Activated T-helper 1 cell treated with anti-CD3 and anti-CD28 coated beads, Interleukin-2, amount 50 U/mL, for 16 hours (primary cell): ENCODE measurements at places on chromosomes 2 and 18.

DNA sequence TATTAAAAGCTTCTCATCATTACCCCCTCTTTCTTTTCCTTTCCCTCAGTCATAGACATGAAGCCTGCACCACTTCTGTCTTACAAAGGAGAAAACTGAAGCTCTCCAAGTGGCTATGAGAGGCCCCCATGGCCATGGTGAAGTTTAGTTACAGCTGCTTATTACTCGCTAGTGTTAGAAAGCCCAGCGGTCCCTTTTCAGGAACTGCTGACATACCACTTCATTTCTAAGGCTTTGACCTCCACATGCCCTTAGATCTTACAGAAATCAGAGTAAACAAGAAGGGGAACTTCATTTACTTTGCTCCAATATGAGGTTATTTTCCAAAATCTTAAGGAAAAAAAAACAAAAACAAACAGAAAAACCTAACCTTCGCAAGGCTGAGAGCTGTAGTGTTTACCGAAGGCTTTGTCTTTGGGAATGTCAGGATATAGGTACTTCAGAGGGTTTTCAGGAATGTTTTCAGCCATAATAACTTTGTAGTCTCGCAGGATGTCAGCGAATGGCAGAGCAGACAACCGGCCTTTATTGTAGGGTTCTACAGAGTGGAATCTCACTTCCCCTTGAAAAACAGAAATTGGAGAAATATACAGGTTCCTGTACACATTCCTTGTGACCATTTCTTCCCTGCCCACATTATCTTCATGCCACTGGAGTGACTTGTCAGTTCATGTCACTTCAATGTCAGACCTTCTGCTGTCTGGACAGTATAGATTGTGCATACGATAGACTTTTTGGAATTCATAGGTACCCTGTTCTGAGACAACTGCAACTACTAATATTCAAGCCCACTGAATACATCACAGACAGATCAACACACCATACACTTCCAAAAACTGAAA lies 18.8 kb upstream of the STAT1 start:
- no peak for DNase-seq

DNA sequence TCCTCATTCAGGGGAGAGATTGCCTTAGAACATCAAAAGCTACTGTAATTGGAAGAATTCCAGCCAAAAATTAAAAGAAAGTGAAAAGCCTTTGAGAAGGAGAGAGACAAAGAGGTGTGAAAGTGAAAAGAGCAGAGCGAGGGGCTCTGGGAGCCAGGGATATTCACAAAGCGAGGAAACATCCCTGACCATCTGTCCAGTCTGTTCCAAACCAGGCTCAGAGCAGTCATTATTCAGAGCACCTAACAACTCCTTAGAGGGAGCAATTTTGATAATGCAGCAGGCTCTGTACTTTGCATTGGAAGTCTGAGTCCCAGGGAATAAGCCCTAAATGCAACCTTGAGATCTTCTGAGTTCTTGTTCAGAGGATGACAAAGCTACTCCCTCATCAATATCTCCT lies 119.1 kb upstream of the LYPD1 start:
- no peak for DNase-seq

DNA sequence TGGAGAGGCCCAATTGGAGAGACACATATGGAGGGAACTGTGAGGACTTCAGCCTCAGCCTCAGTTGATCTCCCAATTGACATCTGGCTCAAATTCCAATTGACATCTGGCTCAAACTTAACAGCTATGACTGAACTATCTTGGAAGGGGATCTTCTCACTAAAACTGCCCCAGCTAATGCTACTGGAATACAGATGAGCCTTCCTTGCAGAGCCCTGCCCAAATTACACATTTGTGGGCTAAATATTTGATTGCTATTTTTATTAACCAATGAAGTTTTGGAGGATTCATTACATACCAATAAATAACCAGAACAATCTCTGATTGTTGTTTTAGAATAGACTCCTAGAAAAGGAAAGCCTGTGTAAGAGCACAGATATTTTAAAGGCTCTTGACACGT lies 189.0 kb upstream of the THUMPD2 start:
- DNase-seq, result no peak

DNA sequence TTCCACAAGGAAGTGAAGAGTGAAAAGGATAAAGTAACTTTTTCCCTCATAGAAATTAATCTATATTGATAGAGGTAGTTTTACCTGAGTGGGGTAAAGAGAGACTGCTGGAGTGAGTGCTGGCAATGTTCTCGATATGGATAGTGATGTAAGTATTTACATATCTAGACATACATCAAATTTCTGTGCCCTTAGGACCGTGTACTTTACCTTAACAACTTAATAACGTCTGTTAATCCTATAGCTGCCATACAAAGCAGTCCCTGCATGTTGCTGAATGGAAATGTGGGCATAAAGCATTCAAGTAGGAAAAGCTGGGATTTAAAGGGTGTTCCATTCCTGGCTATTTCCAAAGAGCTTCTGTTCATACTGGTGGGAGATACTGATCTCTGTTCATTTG lies 162.4 kb upstream of the NOSTRIN start:
- DNase-seq, result no peak

- DNase-seq, result no peak
Measured at GRCh38 chr2:108573061-108573460, 38.8 kb downstream of the LIMS1 start.

GRCh38 chr2:64403426-64403825 lies 50.5 kb upstream of the LGALSL start:
- no peak for DNase-seq

DNA sequence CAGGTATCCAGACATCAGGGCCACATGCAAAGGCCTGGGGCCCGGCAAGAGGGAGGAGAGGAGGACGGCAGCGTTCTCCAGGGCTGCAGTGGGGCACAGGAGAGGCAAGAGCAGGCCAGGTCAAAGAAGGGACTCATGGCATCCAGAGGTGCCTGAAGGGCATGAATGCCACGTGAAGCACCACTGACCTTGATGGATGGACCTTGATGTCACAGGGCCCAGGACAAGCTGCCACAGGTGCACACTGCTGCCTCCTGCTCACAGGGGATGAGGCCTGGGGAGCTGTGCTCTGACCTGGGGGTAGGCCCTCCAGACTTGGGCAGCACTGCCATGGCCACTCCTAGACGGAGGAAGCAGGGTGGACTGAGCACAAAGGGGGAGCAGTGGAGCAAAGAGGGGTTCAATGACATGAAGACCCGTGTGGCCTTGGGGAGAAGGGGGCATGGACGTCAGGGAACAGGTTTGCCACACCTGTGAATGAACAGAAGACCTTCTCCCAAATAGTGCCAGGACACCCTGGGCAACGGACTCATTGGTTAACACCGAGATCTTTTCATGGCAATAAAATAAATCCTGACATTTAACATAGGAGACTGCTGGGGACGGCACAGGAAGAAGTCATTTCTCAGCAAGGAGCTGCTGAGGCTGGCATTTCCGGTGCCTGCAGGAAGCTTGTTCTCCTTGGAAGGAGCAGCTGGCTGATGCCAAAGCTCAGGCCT lies 65.6 kb downstream of the EMX1 start:
- DNase-seq, result no peak
